ENCODE measurements at places on chromosomes 6 and 20.

DNA sequence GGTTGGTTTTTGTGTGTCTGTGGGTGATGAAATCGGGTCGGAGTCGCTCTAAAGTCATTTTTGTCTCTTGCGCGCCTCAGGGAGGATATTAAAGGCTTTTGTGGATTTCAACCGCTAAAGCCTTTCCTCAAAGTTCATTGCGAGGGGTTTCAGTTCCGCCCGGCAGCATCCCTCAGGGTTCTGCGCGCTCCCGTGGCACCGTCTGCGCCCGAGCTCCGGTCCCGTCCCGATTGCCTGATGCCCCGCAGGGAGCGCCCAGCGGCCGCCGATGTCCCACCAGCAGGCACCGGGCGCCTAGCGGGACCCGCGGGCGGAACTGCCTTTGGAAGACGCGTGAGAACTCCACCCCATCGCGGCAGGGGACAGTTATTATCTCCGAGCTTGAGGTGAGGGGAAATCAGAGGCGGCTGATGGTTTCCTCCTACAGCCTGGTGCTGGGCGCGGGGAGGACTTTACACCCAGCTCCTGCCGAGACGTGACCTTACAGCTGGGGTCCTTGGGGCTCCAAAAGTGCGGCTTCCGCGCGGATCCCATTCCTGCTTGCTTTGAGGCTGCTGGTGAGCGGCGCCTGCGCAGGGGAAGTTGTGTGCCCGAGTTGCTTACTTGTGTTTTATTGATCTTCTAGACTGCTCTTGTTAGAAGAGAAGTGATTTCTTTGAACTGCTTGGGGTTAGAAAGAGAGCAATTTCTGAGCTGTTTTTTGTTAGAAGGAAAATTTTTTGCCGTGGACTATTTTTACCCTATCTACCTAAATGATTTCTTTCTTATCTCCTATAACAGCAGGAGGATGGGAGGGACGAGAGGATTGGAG lies 27.1 kb downstream of the ULBP1 start:
- DNase-seq = no peak

- no peak for DNase-seq
Measured at GRCh38 chr20:60867589-60867988, 384.5 kb upstream of the CDH4 start.

DNA sequence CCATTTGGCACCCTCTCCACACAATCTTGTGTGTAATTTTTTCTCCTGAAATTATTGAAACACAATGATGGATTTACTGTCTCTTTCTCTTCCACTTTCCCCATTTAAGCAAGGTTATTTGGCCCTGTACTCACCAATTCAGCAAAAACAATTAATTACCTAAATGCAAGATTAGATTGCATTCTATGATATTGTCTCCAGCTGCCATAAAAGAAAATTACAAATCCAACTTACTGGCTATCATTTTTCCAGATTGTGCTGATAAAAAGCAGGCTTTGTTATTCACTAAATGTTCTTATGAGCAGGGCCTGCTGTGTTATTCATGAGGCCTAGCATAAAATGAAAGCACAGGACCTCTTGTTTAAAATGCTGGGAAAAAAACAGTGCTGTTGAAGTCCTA lies 95.8 kb upstream of the IRAK1BP1 start:
- no peak for DNase-seq

DNA sequence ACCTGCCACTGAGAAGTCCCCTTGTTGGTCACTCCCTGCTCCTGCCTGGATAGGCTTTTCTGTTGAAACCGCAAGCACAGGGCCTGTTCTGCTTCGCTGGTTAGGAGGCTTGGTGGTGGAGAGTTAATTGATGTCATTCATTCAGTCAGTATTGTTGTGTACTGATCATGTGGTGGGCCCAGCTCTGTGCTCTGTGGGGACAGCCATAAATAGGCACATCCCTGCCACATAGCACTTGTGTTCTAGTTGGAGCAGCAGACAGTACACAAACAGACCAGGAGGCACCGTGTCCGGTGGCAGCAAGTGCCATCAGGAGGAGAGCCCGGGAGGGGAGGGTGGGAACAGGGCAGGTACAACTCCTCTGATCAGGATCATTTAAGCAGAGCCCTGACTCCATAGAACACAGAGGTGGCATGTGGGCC lies 155.2 kb upstream of the INSM1 start:
- DNase-seq = no peak

DNA sequence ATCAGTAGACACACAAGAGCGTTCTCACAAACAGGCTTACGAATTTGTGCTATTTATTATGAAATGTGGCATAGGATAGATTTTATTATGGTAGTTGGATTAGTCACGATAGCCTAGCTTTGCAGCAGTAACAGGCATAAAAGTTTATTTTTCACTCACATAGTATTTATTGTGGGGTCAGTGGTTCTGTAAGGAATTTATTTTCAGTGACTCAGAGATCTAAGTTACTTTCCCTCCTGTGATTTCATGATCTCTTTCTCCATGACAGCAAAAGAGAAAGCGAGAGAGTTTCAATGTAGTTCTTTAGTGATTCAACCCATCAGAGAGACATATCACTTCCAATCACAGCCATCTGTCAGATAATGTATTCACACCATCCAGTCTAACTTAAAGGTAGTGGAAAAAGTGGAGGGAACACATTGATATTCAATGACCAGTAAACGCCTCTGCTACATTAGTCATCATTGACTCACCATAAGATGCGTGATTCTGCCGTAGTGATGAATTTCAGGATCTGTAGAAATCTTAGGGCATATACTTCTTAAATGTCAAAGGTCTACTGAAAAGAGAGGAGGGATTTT lies 605.5 kb downstream of the HDGFL1 start:
- DNase-seq = no peak

DNA sequence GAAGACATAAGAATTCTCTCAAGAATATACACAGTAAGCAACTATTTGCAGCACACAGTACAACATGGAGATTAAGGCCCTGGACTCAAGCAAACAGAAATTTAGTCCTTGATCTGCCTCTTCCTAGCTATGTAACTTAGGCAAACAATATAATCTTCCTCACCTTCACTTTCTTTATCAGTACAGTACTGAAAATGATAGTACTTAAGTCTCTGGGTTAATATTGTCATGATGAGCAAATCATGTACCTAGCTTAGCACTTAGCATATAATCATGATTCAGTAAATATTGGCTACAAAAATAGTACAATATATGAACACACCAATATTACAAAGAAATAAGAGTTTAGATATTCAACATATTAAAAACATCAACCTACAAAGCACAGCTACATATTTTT lies 320.5 kb downstream of the HACE1 start:
- no peak for DNase-seq

DNA sequence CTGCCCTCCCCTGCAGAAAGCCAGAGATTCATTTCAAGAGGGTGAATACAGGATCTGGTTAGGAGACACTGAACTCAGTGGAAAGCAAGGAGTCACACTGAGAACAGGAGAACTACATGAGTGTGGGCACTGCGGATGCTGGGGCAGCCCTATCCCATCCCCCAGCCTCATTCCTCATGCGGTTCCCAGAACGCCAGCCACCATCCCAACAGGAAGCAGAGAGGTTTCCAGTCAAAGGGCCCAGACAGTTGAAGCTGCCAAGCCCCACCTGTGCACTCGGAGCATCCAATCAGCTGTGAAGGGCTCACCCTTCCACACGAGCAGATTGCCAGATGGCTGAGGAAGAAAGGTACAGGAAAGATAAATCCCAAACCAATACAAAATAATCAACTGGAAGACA lies 50.7 kb upstream of the PRND start:
- DNase-seq = no peak

DNA sequence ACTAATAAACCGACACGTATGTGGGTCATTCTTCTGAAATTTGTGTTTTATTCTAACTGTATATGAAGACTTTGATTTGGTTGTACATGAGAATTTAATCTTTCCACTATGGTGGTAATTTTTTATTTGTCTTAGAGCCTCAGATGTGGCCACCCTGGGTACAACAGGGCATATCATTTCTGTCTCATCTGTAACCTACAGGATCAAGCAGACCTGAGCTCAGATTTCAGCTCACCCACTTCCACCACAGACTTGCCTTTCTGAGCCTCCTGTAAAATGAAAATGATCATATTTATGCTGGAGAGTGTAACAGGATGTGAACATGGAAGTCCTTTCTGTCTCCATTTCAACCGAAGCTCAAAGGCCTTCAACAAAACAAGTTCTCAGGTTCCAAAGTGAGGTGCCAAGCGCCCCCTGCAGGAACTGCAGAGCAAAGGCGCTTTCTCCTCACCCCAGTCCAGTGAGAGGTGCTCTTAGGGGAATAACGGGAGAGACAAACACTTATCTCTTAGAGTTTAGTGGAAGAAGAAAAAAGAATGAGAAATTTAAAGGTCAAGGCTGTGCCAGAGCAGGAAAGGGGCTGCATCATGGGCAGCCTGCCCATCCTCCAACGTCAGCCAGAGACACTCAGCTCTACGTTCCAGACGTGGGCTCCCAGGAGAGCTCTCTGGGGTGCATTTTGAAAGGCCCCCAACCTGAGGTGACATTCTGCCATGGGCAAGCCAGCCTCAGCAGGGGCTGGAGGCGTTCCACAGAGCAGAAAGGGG lies 23.0 kb upstream of the CD24 start:
- no peak for DNase-seq
